ENCODE measurements at places on chromosomes 4 and X.

- DNase-seq = no peak
Observed at GRCh38 chr4:78742300-78742699, 33.9 kb upstream of the BMP2K start.

DNA sequence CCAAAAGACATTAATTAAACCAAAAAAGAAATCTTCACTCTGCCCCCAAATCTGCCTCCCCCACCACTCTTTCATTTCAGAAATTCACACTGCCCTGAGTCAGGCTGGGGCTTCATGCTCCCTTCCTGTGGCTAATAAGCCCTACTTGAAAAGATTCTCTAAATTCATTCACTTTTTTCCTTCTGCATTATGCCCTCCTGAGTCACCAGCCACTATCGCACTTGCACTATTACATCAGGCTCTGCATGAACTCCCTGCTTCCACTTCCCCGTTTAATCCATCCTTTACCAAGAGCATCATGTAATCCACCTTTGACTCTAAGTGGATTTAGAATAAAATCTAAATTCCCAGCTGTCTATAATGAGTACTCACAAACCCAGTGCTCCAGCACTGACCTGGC, 295.4 kb upstream of the KLF3 start:
- no peak for DNase-seq

GRCh38 chr4:38131371-38132091, 171.3 kb downstream of the PTTG2 start:
- DNase-seq = peak; percentile 36

DNA sequence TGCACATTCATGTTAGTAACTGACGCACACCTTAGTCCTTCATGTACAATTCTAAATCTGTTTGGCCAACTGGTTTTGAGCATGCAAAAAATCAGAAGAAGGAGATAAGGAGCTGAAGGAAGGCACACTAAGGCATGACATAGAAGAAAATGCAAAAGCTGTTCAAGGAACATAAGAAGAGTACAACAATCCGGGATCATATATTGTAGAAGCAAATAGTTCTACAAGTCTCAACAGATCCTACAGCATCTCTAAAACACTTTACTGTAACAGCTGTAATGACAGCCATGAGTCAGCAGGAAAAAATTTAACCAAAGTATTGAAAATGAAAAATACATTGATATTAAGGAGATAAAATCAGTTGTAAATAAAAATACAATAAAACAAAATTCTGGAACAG, 57.7 kb downstream of the KLHL13 start:
- DNase-seq = no peak

DNA sequence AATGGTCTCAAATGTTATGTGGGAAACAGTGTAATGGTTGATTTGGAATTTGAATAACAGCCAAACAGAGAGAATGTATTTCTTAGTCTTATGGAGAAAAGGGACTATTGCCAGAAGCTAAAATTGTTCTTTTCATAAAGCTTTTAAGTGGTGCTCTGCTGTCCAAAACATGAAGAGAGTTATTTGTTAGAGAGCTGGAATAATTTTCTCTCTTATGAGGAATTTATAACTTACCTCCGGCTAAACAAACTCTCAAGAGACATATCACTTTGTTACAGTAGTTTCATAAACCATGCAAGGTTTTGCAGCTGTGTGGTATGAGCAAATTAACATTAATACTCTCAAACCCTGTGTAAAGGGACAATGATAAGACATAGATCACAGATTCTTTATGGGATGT, 28.6 kb downstream of the SULT1B1 start:
- DNase-seq = no peak

DNA sequence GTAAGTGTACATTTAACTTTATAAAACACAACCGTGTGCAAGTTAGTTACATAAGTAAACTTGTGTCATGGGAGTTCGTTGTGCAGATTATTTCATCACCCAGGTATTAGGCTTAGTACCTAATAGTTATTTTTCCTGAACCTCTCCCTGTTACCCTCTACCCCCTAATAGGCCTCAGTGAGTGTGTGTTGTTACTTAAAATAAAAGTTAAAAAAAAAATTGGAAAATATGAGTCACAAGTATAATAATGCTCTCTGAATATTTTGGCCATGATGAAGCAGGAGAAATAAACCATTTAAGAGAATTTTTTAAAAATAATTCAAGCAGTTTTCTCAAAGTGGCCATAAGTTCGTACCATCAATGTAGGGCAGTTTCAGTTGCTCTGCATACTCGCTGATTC, 105.1 kb upstream of the GRID2 start:
- no peak for DNase-seq

- DNase-seq = no peak
Observed at GRCh38 chrX:30005813-30006212, 209.6 kb upstream of the MAGEB2 start.

GRCh38 chrX:40099055-40099958, 1.5 kb upstream of the BCOR start:
- no peak for DNase-seq

DNA sequence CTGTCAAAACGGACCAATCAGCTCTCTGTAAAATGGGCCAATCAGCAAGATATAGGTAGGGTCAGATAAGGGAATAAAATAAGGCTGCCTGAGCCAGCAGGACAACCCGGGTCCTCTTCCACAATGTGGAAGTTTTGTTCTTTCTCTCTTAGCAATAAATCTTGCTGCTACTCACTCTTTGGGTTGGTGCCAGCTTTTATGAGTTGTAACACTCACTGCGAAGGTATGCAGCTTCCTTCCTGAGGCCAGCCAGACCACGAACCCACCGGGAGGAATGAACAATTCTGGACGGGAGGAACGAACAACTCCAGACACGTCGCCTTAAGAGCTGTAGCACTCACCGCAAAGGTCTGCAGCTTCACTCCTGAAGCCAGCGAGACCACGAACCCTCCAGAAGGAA, 287.8 kb downstream of the RAPGEF2 start:
- no peak for DNase-seq

DNA sequence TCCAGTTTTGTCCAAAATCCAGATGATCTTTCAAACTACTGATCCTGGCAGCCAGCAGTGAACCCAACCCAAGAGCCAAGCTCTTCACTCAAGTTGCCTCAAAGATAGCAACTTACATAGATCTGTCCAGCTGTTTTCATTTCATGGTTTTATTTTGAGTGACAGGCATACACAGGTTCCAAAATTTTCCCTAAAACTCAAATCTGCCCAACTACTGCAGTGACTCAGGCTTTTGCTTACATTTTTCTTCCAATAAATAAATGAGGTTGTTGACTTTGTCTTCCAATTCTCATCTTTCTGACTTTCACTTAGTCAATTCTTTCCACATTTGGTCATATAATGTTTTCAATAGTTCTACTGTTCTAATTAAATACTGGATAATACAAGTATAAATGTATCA, 158.8 kb downstream of the TECRL start:
- no peak for DNase-seq

DNA sequence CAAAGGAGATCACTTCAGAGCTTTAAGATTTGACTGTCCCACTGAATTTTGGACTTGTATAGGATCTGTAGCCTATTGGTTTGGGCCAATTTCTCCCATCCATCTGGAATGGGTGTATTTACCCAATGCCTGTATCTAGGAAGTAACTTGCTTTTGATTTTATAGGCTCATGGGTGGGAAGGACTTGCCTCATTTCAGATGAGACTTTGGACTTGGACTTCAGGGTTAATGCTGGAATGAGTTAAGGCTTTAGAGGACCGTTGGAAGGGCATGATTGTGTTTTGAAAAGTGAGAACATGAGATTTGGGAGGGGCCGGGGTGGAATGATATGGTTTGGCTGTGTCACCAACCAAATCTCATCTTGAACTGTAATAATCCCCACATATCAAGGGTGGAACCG, 73.8 kb downstream of the ZNF518B start:
- DNase-seq = no peak

DNA sequence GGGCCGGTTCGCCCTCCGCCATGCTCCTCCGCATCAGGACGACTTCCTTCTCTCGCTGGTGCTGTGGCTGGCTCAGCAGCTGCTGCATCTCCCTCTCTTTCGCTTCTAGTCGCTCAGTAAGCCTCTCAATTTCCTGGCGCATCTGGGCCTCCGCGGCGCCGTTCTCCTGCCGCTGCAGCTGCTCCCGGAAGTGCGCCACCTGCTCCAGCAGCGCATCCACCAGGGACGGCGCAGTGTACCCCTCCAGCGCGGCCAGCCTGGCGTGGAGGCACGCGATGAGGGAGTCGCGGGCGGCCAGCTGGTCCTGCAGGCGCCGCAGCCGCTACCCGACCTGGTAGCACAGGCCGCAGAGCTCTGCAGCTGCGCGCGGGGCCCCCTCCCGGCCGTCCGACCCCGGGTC, 97.4 kb upstream of the MED14 start:
- no peak for DNase-seq

- no peak for DNase-seq
Observed at GRCh38 chr4:77149789-77150188, 7.2 kb upstream of the CCNG2 start.

DNA sequence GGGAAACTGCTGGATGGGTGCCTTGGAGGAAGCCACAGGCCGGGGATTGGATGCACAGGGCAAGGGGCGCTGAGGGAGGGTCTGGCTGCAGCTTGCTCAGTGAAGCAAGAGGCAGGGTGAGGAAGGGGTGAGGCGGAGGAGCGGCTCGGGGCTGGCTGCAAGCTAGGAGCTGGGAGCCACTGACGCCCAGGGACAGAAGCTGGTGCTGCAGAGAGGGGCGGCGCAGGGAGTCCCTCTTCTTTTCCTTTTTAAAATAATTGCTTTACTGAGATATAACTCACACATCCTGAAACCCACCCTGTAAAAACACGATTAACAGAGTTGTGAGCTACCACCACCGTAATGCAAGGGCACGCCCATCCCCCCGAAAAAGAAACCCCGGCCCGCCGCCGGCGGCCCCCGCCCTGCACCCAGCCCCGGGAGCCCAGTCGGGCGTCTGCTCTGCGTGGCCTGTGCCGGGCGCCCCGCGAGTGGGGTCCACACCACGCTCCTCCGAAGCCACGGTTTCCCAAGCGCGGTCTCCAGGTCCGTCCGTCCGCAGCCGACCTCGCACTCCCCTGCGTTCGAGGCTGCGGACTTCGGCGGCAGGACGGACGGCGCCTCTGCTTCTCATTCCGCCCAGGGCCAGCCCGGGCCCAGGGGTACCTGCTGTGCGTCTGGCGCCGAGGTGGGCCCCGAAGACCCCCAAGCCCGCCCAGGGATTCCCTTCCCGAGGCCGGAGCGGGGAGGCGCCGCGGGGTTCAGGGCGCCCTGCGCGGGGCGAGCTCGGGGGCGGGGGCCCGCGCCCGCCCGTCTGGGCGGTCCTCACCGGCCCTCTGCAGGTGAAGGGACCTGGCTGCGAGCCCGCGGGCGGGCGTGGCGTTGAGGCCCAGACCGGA, 866 bp upstream of the UVSSA start:
- no peak for DNase-seq

GRCh38 chrX:150303386-150304097, 59.6 kb upstream of the MAMLD1 start:
- no peak for DNase-seq

DNA sequence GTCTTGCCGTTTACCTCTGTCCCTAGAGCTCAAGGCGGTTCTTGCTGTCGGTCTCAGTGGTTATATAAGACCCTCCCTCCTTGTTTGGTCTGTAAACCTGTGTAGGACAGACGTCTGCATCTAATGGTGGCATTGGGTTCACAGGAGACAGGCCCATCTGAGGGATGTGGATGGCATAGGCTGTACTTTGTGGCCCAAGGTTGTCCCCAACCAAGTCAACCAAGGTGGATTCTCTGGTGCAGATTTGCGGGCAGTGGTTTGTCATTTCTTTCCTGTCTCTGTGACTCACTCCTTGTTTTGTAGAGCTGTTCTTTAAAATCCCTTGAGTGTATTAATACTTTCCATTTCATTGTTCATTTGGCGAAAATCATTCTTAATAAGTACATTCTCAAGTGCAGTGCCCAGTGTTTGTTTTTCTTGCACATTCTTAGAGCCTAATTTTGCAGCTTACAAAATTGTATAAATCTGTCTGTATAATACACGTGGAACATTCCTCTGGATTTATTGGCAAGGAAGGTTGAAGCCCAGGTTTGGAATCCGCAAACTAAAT, 68.0 kb upstream of the TLR2 start:
- no peak for DNase-seq

DNA sequence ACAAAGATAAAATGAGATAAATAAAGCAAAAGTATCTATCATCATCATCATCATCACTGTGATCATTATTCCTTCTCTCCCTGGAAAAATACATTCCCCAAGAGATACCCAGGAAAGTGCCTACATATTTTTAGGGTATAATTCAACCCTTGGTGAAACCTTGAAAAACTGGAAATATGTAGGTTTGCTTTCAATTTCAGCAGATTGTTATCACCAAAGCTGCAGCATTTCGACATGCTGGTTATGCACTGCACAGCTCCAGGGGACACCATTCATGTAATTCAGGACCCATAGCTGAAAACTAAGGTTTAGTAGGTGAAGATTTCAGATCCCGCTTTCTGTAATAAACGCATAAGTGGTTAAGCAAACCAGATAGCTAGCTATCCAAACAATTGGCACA, 28.4 kb upstream of the FBXW7 start:
- no peak for DNase-seq

- no peak for DNase-seq
Observed at GRCh38 chr4:148261848-148262247, 180.4 kb downstream of the NR3C2 start.

DNA sequence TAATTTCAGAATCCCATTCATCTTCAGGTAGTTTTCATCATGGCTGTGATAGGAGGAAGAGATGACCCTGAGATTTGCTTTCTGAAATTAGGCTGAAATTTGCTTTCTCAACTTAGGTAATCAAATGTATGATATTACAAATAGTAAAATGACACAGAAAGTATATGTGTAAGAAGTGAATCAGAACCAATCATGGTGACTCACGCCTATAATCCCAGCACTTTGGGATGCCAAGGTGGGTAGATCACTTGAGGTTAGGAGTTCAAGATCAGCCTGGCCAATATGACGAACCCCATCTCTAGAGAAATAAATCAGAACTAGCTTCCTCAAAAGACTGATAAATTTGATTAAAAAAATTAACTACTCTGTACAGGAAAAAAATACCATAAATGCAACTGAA, 555.4 kb downstream of the STPG2 start:
- no peak for DNase-seq

DNA sequence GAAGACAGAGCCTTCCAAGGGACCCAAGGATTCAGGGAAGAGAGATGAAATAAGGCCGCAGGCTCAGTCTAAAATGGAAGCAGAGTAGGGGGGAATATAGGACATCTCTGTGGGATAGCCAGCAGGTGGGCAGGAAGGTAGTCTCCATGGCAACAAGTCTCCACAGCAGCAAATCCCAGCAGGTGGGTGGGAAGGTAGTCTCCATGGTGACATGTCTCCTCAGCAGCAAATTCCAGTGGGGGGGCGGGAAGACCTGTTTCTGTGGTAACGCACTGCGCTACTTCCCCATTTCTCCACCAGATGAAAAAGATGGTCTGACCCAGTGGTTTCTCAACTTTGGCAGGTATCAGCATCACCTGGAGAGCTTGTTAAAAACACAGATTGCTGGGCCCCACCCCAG, 18.3 kb downstream of the NLGN3 start:
- no peak for DNase-seq
